NT2/D1 (cell line): ENCODE measurements at places on chromosomes 4 and X.

DNA sequence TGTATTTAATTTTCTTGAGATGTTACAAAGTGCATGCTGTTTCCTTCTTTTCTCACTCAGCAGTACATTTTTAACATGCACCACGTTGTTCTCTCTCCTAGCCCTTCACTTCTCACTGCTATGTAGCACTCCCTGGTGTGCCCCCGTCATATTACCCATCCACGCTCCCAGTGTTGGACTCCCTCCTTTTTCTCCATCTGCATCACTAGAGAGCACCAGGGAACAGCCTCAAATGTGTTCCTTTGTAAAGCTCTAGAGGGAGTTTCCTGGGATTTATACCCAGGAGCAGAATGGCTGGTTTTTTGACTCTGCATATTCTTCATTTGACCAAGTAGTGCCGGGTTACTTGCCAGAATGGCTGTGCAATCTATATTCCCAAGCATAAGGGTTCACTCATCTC, 240.3 kb upstream of the ANXA3 start:
- DNase-seq = no peak

DNA sequence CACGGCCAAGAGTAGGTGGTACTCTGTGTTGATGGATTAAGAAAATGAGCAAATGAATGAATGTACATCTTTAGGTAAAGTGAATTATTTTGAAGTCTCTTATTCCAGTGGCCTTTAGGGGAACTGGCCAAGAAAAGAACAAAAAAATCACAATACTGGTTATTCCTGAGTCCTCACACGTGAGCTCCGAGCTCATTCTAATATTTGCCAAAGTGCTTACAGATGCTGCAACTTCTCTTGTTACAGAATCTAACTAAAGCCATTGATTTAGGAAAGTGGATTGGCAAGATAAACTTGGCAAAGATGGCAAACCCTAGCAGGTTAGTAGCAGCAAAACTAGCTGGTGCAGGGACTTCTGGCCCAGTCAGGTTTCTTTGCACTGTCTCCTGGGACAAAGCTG, 37.6 kb downstream of the IDS start:
- no peak for DNase-seq

- no peak for DNase-seq
These were observed 626 bp downstream of the TBC1D1 start for GRCh38 chr4:37891260-37892159.

DNA sequence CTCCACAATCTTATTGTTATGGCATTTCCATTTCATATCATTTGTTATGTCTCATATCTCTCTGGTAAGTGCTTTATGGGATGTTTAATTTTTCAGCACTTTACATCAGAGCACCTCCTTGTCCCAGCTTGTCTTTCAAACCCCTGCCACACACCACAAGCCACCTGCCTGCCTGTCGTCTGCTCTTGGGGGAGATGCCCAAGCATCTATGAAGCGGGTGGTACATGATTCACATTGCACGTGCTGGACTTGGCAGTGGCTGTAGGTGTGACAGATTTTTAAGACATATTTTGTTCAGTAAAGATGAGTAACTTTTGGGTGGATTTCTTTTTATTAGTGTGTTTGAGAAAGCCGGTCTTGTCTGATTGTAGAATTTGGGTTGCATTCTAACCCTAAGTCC, 14.2 kb upstream of the SPATA4 start:
- no peak for DNase-seq

- DNase-seq = no peak
These were observed 2334.0 kb downstream of the PCDH7 start for GRCh38 chr4:33054161-33054560.

GRCh38 chrX:21354725-21355124, 19.5 kb upstream of the CNKSR2 start:
- DNase-seq = no peak

DNA sequence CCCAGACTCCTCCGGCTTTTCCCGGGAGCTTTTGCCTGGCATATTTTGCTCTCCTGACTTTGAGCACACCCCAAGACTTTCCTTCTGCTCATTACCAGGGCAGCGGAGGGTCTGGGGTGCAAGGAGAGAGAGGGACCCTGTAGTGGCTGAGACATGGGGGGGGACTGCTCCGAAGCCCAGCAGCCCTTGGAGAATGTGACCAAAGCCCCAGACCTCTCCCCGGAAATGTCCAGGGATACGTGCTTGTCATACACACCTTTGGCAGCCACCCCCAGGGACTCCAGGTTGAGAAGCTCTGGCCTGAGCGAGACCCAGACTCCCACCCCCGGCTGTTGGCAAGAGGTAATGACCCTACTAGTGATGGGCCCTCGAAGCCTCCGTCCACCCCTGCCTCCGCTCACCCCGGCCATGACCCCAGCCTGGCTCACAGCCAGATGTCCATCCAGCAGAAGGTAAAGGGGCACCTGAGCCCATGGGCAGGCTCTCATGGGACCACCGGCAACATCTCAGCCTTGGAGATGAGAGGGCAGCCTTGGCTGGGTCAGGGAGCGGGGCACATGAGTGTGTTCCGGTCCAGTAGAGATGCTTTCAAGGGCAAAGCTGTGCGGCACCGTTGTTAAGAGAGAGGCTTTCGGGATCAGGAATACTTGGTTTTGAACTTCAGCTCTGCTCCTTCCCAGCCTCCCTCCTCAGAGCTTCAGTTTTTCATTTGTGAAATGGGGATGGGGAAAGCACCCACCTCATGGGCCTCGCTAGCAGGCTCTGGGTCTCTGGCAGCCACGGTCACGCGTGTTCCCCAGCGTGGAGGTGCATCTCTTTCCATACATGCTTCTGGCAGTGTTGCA, 2.0 kb downstream of the PSAPL1 start:
- DNase-seq = no peak

GRCh38 chrX:138775517-138775916, 64.0 kb upstream of the FGF13 start:
- no peak for DNase-seq

GRCh38 chrX:154605566-154605965, 13.5 kb downstream of the CTAG1B start:
- DNase-seq = no peak

DNA sequence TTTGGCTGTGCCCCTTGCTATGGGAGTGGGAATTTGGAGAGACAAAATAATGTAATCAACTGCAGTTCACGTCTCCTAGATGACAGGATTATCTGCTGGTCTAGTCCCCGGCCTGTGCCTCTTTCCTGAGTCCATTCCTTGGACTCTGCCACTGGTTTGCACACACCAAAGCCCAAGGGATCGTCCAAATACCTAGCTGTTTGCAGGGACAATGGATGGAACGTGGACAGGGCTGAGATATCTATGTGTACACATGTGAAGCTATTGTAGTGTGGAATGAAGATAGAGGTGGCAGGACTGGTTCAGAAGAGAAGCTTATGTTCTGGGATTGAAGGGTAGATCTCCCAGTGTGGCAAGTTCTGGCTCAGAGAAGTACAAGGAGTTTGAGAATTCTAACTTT, 198.3 kb upstream of the PITX2 start:
- DNase-seq = no peak

DNA sequence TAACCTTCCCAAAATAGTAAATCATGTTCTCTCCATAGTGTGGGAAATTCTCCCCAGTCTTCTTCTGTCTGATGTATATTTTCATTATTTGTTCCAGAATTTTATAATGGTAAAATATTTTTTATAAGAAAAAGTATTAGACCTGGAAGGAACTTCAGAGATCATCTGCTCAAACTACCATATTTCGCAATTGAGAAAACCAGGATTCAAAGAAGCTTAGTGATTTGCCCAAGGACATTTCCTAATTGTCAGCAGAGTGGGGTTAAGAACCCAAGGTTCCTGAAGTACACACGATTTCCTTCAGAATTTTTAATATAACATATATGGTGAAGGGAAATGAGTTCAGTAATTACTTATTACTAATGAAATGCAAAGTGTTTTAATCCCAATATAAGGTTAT, 24.1 kb downstream of the OCIAD1 start:
- DNase-seq = no peak

GRCh38 chr4:67713529-67714247, 12.7 kb upstream of the UBA6 start:
- no peak for DNase-seq

GRCh38 chrX:37998586-37999262, 7.6 kb upstream of the SYTL5 start:
- no peak for DNase-seq

- no peak for DNase-seq
These were observed 75.5 kb downstream of the TBC1D9 start for GRCh38 chr4:140680686-140681085.

DNA sequence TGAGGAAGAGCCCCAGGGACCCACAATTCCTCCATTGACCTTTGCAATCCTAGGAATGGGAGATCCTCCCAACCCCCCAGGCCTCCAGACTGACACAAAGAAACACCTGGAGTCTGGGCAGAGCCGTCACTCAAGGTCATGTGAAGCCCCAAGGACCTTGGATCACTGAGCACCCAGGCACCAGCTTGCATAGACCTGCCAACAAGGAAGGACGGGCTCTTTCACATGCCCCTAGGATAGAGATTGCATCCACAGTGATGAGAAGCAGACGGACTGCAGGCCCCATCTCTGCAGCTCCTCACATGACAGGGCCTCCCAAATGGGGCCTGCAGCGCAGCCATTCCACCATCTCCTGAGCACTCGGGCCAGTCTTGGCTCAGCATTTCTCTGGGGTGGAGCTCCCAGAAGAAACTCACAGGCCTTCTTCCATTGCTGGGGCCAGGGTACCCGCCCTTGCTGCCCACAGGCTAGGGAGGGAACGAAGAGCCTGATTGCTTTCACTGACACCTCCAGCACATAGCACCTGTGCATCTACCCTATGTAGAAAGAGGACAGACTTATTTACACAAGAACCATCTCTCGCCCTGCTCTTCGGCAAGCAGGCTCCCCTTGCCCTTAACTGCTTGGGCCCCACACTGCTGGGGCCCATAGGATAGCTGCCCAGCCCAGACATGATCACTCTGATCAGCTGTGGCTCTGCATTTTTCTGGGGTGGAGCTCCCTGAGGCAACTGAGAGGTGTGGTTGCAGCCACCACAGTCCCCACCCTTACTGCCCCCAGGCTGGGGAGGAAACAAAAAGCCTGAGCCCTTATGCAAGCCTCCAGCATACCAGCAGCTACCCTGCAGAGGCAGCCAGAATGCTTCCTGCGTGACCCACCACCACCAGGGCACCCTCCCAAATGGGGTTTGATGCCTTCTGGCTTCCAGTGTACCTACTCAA, 185.7 kb upstream of the ZCCHC13 start:
- no peak for DNase-seq

DNA sequence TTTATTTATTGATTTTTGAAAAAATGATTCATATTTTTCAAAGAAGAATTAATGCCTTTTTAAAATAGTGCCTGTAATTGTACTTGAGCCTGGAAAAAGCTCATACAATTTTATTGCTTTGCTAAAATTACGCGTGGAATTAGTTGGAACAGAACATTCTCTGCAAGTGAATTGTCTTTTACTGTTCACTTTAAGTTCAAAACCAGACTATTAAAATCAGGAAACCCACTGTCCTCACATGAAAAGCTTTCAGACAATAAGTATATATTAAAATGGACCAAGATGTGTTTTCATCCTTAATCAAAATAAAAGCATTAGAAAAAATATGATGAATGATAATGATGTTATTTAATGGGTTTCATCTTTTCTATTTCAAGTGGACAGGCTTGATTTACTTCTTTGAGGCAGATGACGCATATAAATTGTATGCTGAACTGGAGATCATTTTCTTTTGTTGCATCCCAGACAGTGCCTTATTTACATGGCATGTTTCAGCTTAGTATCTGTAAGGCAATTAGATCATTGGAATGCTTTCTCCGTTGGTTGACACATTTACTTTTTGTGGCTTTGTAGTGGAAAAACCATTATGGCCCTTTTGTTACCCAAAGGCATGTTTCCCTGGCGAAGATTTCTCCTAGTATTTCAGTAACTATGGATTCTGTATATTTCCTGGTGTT, 299.0 kb upstream of the MAGEC2 start:
- no peak for DNase-seq

GRCh38 chrX:52261463-52262194, 76.9 kb downstream of the MAGED4 start:
- DNase-seq = peak; percentile 76

DNA sequence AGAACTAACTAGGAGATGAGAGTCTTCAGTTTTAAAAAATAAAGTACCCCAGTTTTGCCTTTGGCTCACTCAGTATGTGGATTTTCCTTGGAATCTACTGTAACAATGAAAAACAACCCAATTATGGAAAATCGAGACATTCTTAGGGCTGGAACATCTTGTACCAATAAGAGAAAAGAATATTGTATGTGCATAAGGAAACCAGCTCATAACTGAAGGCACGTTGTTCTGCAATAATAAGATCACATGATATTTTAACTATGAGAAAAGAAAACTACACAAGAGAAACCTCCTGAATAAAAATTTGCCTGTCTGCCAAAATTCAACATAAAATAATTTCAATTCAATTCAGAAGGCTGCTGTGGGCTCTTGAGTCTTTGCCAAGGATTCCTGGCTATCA, 261.8 kb upstream of the EDNRA start:
- no peak for DNase-seq

DNA sequence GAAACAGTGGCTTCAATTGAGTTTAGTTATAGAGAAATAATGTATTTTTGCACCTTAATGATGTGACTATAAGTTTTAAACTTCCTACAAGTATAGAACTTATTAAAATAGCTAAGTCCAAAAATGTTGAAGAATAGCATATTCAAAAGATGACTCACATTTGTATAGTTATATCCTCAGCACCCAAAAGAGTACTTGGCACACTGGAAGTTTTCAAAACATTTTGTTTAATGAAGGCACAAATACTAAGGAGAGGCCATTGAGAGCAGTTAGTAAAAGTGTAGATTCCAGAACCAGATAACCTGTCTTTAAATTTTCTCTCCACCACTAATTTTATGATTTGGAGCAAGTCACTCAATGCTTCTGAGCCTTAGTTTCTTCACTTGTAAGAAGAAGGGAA, 226.9 kb upstream of the MID1 start:
- no peak for DNase-seq

GRCh38 chrX:98432413-98432812, 1548.7 kb downstream of the RPA4 start:
- no peak for DNase-seq

DNA sequence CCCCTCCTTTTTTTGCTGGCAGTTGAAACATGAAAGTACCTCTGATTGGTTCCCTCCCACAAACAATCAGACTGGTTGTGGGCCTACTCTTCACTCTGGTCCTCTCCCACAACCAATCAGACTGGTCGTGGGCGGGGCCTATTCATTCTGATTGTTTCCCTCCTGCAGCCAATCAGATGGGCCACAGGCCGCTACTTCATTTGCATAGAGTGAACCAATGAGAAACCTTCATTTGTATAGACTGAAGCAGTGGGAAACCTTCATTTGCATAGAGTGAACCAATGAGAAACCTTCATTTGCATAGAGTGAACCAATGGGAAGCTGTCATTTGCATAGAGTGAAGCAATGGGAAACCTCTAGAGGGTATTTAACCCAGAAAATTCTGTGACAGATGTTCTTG, 55.2 kb downstream of the TRMT44 start:
- no peak for DNase-seq

DNA sequence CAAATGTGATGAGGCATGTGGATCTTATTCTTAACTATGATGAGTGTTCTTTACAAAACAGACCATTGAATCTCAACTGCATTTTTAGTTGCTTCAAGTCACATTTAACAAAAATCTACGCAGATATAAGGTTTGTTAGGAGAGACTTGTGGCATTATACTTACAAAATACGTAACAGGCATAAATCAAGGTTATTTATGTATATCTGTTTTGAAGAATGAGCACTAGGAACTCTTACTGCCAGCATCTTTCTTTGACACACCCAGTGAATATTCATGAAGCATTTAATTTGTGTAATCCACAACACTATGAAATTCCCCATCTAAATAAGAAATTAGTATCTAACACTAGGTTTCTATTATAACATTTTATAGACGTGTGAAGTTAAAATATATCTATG, 186.3 kb downstream of the FAT4 start:
- no peak for DNase-seq
